ENCODE measurements at places on chromosomes 5 and 9.

- no peak for DNase-seq
These were observed 12.9 kb downstream of the HAVCR1 start for GRCh38 chr5:157046041-157046440.

- no peak for DNase-seq
These were observed 5.0 kb upstream of the SNAPC3 start for GRCh38 chr9:15417626-15418025.

DNA sequence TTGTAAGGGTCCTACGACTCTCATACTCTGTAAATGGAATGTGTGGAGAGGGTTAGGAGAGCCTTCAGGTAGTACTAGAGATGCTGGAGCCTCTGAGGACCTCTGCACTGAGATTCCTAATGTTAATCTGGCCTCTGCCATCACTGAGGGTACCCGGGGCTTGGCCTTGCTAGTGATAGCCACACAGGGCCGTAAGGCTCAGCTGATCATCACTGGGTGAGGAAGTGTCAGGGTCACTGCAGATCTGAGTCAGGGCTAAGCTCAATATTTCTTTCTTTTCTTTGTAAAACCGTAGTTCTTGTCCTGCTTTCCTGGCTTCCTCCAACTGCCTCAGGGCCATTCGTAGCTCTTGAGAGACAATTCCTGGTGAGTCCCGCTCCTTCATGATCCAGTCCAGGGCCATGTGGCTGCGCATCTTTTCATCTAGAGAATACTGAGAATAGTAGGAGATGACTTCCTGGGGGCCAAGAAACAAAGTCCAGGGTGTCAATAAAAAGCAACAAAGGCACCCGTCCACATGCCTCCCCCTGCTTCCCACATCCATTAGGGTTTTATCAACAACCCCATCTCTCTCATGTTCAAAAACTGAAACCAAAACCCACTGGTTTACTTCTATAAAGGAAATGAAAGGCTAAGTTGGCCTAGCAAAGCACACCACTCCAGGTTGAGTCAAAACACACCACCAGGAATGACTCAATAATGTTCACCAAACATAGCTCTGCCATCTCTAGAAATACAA is 47.7 kb downstream of the LIX1 start:
- no peak for DNase-seq

GRCh38 chr5:13830536-13830935 is 114.0 kb downstream of the DNAH5 start:
- no peak for DNase-seq

GRCh38 chr9:128455849-128456612 is at the start of gene ODF2:
ODF2 (plus strand) TSS chr9:128456006; CDS start chr9:128456092, 86 bp downstream.
- peak; percentile 98 for DNase-seq

Data from naive thymus-derived CD8-positive, alpha-beta T cell (primary cell).